ENCODE measurements at places on chromosomes 7 and 10.
A peak's percentile ranks its signal among the peaks of the same experiment; 100 is the strongest.

DNA sequence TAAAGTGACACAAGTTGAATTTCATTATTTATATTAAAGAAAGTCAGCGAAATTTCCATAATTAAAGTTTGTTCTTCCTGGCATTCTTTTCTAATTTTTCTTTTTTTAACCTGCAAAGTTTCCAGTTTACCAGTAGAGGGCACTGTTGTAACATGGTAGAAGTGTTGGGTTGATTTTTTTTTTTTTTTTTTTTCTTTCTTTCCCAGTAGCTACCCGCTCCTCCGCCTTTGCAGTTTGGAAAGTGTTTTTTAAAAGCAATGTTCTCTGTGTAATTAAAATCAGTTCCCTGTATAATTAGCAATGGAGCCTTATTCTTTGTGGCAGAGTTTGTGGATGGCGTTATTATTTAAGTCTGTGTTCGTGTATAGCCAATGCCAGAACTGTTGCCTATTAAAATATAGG, 53.7 kb downstream of the TAF3 start:
- DNase-seq = no peak

DNA sequence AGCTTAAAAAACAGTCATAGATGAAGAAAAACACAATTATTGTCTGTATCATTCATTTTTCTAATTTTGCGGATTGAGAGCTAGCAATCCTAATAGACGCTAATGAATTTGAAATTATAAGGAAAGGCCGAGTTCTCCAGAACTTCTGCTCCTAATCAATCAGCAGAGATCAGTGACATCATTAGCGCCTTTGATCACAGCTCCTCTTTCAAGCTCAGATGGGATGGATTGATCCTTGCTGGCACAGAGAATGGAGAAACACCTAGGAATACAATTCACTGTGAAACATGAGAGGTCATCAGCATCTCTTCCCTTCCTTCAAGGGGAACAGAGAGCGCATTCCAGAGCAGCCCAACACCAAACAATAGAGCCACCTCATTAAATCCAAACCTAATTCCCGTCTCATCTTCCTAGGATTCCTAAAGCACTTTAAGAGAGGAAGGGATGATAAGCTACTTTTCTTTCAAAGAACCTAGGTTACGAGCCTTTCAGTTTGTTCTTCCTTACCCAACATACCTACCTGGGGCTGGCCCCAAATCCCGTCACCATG, 24.4 kb downstream of the GLI3 start:
- DNase-seq = no peak

DNA sequence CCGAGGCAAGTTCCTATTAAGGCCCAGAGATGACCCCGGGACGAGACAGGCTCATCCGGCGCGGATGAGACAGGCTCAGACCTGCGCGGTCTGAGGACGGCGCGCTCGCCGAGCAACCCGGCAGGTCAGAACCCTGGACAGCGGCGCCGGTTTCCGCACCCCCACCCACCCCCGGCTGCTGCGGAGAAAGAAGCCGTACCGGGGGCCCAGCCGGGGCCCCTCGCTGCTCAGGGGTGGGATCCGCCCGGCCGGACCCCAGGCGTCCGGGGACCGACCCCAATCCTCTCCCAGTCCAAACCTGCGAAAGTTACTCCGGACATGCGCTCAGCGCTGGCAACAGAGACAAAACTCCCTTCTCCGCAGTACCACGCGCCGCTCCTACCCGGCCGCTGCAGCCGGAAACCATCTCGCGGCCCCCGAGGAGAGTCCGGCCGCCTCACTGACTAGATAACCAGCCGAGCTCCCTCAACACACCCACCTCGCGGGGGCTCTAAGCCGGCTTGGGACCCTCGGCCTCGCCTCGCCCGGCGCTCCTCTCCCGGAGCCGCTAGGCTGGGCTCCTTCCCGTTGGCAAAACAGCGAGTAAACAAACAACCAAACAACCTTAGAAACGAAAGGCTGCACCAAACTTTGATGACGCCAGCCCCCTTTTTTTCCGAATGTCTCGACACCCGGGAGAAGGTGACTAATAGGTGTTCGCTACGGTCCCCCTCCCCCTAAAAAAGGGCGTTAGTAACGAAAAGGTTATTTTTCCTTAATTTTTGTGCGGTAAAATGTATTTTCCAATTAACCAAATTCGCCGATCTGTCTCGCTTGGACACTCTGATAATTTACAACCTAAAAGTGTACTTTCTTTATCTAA, 2.3 kb upstream of the DRGX start:
- DNase-seq = peak; percentile 5

- DNase-seq = no peak
Measured at GRCh38 chr10:122878799-122879338, 512 bp downstream of the FAM24B start.

GRCh38 chr7:132400561-132401142, 175.6 kb downstream of the PLXNA4 start:
- no peak for DNase-seq

DNA sequence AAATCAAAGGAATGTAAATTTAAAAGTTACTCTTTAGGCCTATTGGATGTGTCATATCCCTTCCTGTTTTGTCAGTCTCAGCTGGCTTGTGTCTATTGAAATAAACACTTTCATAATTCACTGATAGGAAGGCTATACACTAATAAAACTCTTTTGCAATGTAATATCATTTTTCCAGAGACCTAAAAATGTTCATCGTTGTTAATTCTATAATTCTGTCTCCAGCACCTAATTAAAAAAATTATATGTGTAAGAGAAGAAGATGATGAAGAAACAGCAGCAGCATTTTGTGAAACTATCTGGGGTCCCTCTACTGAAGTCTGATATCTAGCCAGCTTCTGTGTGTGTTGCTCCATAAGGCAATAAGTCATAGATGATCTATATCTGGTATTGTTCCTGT, 602.7 kb downstream of the ETV1 start:
- no peak for DNase-seq

GRCh38 chr10:52741851-52742250, 30.7 kb downstream of the MBL2 start:
- DNase-seq = no peak

GRCh38 chr7:126228356-126229061, 1024.2 kb downstream of the GRM8 start:
- DNase-seq = no peak

GRCh38 chr7:106729720-106730385, 68.9 kb upstream of the CCDC71L start:
- DNase-seq = no peak

- DNase-seq = no peak
Measured at GRCh38 chr7:157292770-157293412, 43.9 kb upstream of the DNAJB6 start.

Data from stimulated activated CD4-positive, alpha-beta T cell treated with anti-CD3 and anti-CD28 coated beads, Interleukin-1b, Interleukin-23, amount 100 ng/mL, for 24 hours (primary cell).